Jurkat, Clone E6-1 (cell line): ENCODE measurements at places on chromosomes 1 and 21.

DNA sequence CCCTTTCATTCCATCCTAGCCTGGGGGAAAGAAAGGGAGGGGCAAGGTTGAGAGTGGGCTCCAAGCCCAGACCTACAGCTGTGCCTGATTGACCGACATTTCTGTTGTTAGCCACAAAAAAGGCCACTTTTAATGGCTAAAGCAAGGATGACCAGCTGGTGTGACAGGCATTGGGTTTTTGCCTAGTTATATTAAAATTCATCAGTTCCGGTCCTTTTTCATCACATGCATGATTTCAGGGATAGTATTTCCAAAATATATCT, 192.3 kb downstream of the ZNF326 start:
- DNase-seq = no peak

DNA sequence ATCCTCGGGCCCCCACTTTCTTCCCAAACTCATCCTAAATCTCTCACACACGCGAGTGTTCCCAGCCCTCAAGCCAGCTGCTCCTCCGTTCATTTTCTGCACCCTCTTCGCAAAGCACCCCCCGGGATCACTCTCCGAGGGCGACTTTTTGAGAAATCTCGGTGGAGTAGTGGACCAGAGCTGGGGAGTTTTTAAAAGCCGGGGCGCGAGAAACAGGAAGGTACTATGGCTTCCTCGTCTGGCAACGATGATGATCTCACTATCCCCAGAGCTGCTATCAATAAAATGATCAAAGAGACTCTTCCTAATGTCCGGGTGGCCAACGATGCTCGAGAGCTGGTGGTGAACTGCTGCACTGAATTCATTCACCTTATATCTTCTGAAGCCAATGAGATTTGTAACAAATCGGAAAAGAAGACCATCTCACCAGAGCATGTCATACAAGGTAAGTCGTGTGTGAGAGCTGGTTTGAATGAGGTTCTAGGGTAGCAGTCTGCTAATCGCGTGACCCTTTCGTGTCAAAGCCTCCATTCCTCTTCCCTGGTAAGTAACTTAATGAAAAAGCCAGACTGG, 800 bp downstream of the DR1 start:
- peak; percentile 20 for DNase-seq

DNA sequence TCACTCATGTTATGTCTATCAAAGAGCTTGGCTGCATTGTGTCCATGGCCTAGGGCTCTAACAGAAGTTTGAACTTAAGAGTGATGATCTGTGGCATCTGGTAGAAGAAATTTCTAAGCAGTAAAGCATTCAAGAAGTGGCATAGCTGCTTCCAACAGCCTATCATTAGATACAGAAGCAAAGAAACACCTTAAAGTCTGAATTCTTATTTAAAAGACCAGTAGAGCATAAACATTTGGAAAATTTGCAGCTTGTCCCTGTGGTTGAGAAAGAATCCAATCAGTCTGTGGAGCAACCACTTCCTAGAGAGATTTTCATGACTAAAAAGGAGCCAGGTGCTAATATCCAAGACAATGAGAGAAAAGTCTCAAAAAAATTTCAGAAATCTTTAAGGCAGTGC, 165.5 kb downstream of the SNX7 start:
- no peak for DNase-seq

GRCh38 chr1:59005491-59006288, 221.8 kb upstream of the JUN start:
- no peak for DNase-seq

- DNase-seq = no peak
Observed at GRCh38 chr1:226976978-226977642, 37.0 kb downstream of the COQ8A start.

DNA sequence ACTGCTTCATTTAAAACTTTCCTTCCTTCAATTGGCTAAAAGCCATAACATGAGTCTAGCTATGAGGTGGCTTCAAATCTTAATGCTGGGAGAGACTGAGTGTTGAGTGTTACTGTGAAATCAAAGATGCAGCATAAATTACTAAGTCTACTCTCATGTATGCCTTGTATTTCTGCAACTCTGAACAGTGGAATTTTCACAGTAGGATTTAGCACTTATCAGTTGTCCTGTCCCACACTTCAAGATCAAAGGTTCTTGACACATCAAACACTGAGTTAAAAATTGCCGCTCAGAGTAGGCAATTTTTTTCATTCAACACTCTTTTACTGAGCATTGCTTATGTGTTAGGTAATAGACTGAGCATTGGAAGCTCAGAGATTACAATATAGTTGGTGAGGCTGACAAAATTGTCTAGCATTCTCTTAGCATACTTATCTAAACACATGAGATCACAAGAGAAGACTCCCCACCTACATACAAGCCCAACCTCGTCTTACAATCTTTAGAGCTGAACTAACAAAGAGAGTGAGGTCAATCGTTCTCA, 56.4 kb upstream of the ADORA3 start:
- no peak for DNase-seq

DNA sequence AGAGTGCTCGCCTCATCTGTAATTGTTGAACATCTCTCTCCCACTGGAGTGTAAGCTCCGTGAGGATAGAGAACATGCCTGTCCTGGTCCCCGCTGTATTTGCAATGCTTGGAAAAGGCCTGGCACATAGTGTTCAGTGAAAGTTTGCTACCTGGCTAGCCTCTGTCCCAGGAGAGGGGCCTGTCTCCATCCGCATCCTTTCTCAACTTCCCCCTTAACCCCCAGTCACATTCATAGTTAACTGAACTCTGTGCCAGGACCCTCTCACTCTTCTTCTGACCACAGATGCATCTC, 15.2 kb downstream of the SPOCD1 start:
- no peak for DNase-seq

GRCh38 chr1:205939690-205940330, 3.4 kb downstream of the SLC26A9 start:
- peak; percentile 73 for DNase-seq

GRCh38 chr1:51578383-51579109, 38.3 kb upstream of the OSBPL9 start:
- no peak for DNase-seq

GRCh38 chr1:25031966-25032667, 102.0 kb upstream of the RUNX3 start:
- DNase-seq = no peak

- no peak for DNase-seq
Observed at GRCh38 chr1:68814067-68814466, 317.2 kb upstream of the DEPDC1 start.

DNA sequence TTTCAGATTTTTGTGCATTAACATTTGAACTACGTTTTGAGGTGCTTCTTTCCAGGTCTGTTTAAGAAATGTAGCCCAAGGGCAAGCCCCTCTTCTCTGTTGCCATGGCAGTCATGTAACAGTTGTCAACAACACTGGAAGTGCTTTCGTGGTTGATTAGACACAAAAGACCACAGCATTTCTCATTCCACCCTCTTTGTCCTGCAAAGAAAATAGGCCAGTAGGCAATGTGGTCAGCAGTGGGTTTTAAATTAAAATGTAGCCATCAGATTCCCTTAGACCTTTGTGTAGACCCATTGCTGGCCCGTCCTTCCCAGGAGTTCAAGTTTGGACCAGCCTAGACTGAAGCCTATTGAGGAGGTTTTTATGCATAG, 35.4 kb downstream of the VANGL1 start:
- DNase-seq = no peak

DNA sequence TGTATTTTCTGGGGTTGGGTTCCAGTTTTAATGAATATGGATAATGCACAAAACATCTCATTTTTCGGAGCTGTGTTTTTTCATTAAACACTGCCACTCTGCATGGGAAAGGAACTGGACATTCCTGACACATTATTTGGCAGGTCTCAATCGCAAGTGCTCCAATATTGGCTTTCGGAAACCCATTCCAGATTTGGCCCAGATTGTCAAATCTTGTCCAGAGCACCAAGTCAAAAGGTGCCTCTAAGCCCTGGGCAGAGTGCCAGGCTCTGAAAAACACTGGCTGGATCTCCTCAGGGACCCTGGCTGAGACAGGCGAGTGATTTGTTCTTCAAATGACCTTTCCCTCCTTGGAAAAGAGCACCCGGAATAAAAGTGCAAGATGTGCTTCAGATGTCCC, 68.4 kb upstream of the MRPS6 start:
- no peak for DNase-seq

- no peak for DNase-seq
Observed at GRCh38 chr1:22217811-22218460, 75.0 kb upstream of the WNT4 start.

GRCh38 chr1:200856716-200857357, 15.9 kb upstream of the GPR25 start:
- DNase-seq = no peak

DNA sequence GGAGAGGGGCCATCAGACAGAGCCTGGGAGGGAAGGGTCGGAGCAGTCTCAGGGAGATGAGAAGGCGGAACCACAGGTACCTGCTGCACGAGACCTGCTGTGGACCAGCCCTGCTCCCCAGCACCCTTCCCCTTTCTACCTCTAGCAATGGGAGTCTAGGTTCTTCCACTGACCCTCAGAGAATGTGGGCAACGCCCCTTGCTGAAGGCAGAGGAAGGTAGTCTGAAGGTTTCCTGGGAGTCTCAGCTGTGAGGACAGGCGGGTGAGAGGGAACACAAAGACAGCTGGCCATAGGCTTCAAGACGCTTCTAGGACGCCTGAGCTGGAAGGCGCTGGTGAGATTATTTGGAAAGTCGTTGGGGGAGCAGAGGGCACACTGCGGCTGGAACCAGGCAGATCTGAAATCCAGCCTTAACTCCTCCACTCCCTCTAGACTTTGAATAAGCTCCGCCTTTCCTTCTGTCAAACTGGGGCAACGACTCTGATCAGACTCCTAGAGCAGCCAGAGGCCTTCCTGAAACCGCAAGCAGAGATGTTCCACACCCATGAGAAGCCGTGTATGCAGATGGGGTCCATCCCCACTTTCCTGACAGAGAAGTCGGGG, 18.1 kb downstream of the SLC45A3 start:
- no peak for DNase-seq

- no peak for DNase-seq
Observed at GRCh38 chr1:201016211-201016651, 7.3 kb downstream of the KIF21B start.

GRCh38 chr1:27526569-27527222, 36.7 kb upstream of the WASF2 start:
- DNase-seq = no peak

GRCh38 chr1:180217006-180217405, 13.1 kb upstream of the LHX4 start:
- no peak for DNase-seq

DNA sequence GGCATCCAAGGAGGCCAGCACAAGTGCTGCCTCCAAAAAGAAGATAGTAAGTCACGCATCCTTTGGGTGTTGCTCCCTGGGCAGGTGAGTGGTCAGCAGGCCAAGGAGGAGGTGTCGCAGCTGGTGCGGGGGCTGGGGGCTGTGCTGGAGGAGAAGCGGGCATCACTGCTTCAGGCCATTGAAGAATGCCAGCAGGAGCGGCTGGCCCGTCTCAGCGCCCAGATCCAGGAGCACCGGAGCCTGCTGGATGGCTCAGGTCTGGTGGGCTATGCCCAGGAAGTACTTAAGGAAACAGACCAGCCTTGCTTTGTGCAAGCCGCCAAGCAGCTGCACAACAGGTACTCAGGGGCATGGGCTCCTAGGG, 4.3 kb downstream of the TRIM46 start:
- no peak for DNase-seq

DNA sequence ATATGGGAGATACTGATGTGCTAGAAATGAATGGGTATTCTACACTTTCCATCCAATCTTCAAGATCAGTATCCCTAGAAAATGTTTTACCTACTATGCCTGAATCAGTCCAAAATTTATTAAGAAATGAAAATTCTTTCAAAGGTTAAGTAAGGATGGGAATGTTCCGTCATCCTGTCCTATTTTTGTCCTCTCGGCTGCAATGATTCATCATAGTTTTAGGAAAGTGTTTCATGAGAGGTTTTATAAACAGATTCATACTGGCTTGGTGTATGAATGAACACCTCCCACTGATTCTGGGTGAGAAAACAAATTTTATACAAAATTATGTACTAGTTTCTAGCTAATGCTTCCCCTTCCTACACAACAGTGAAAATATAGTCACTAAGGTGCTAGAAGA, 504.6 kb upstream of the NR5A2 start:
- DNase-seq = no peak

GRCh38 chr1:888297-888696, 35.4 kb upstream of the SAMD11 start:
- no peak for DNase-seq

DNA sequence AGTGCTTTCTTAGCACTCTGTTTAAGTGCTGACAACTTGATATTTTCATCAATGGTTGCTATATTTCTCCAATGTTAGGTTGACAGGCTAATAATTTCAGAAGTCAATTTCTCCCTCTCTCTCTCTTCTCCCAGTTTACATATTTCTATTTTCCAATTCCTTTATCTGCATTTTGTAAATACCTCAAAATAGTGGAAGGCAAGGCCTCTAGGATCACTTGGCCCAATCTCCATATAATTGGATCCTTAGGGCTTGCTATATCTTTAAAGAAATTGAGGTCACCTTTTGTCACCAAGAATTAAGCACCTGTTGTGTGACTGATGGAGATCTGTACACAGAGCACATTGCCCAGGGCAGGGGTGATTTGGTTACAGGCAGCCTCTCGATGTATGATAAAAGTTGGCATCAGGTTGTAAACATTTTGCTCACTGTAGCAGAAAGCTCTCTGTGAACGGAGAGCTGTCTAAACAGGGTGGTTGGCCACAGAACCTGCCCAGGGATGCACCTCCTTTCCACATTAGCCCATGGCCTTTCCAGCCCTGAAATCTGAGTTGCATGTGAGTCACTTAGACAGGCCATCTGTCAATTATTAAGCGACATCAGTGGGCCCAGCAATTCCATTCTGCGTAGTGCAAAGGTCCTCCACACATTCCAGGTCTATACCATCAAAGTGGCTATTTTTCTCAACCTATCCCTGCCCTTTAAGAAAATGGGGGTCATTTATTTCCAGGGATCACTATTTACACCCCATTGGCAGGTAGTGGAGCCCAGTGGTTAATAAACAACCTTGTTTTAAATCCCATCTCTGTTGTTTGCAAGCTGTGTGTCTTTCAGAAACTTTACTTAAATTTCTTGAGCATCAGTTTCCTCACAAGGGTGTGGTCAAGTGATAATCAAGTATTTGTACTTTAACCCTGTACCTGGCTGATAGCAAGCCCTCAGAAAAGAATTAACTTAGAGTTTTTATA, 29.1 kb upstream of the IRF2BP2 start:
- no peak for DNase-seq

- no peak for DNase-seq
Observed at GRCh38 chr1:172761581-172762486, 102.9 kb downstream of the FASLG start.

DNA sequence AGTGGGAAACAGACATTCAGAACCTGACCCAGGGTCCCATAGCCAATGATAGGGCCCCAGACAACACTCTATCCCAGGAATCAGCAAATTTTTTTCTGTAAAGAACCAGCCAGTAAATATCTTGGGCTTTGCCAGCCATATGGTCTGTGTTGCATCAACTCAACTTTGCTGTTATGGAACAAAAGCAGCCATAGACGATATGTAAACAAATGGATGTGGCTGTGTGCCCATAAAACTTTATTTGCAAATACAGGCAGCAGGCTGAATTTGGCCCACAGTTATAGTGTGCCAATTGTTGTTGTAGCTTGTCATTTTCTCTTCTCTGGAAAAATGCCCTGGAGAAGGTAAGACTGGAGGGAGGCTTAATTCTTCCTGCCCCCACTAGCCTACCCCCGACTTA, 431.1 kb upstream of the VAMP3 start:
- DNase-seq = no peak
